ENCODE measurements at places on chromosomes 2 and 18. TPM values are rescaled to one million over a fixed set of nuclear protein-coding genes. Genes with fewer than 3 reads are reported as not detected.

Gene CYS1
- total RNA-seq, result 0.14 TPM

Gene IL1RL2
- 0.22 TPM for total RNA-seq

Gene USP14
- total RNA-seq, result 23.2 TPM

Gene LONRF2
- total RNA-seq, result 0.88 TPM

Gene FAM228A
- total RNA-seq, result 1.5 TPM

Gene DTNB
- 3.7 TPM for total RNA-seq

Gene GMCL1
- total RNA-seq, result 9.6 TPM

Gene GDF7
- under 0.01 TPM for total RNA-seq

Gene SPDYA
- 0.66 TPM for total RNA-seq

Gene ASXL2
- 14.2 TPM for total RNA-seq

Gene DNMT3A
- total RNA-seq, result 9.3 TPM

Gene HJURP
- 56.3 TPM for total RNA-seq

Gene PSD4
- 1.1 TPM for total RNA-seq

Gene MTCL1
- 53.5 TPM for total RNA-seq

Gene ABHD1
- total RNA-seq, result not detected

Gene AFF3
- total RNA-seq, result 1.5 TPM

Gene ANKRD53
- 0.72 TPM for total RNA-seq

Gene APOB
- under 0.01 TPM for total RNA-seq

Gene SERPINB12
- total RNA-seq, result not detected

Gene GAD1
- total RNA-seq, result 0.22 TPM

Gene TUBA3E
- total RNA-seq, result not detected

Gene GTF2A1L
- total RNA-seq, result 0.43 TPM

Gene PFN4
- 0.29 TPM for total RNA-seq

Gene STARD7
- 253 TPM for total RNA-seq

Gene PDE11A
- 0.43 TPM for total RNA-seq

Gene CBLN2
- total RNA-seq, result not detected

Gene IL1RN
- total RNA-seq, result not detected

Gene MYOM1
- total RNA-seq, result 0.22 TPM

Gene UGT1A5
- total RNA-seq, result not detected

Gene TRIM54
- not detected for total RNA-seq
